Naive thymus-derived CD4-positive, alpha-beta T cell (primary cell): ENCODE measurements at places on chromosomes 11 and 22.

DNA sequence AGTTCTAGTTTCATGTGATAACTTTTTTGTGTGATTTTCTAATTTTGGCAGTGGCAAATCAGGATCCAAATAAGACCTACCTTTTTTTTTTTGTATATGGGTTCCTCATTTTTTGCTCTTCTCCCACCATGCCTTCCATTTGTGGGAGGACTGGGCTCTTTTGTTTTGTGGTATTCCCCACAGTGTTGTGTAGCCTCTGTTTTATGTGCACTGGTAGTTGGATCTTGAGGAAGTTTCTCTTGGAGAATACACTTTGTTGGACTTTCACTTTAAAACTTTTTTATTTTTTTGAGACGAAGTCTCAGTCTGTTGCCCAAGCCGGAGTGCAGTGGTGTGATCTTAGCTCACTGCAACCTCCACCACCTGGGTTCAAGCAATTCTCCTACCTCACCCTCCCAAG, 39.7 kb downstream of the PPP6R3 start:
- DNase-seq: no peak

DNA sequence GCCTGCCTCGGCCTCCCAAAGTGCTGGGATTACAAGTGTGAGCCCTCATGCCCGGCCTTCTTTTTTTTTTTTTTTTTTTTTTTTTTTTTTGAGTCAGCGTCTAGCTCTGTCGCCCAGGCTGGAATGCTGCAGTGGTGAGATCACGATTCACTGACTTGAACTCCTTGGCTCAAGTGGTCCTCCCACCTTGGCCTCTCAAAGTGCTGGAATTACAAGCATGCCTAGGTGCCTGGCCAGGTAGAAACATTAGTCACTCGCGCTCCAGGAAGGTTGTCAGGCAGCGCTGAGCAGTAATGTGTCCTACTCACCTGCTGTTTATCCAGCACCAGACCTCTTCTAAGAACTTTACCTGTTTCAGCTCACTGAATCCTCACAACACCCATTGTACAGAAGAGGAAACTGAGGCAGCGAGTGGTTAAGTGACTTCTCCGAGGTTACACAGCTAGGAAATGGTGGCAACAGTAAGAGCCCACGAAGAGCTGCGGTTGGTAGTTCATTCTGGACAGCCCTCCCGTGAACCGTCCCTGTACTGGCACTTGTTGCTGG, 496 bp upstream of the CST6 start:
- DNase-seq: no peak

- DNase-seq: no peak
Observed at GRCh38 chr22:30386608-30386959, 627 bp downstream of the RNF215 start.

GRCh38 chr11:95788921-95789505, 569 bp downstream of the FAM76B start:
- DNase-seq: no peak

GRCh38 chr11:3143136-3143880, 21.8 kb downstream of the OSBPL5 start:
- no peak for DNase-seq

GRCh38 chr11:12217879-12218278, 107.5 kb downstream of the MICAL2 start:
- DNase-seq: no peak

GRCh38 chr11:85040166-85040565, 587.0 kb downstream of the DLG2 start:
- no peak for DNase-seq

DNA sequence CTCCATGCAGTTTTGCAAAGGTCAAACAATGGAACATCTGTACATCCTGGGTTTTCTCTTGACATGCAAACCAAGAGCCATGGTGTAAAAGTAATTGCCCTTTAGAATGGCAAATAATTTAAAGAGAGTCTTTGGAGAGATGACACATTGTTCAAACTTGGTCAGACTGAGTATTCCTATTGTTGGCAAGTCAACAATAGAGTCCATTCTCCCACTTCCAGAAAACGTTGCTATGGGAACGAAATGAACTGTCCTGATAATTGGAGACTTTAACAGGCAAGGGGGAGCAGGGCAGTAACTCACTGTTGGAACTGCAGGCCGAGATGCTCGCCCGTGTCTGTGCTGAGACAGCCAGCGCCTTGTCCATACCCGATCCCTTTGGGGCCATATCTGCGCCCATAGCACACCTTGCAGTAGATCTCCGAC, 13.9 kb downstream of the CSRP3 start:
- DNase-seq: no peak

GRCh38 chr11:66334605-66335442, 1.4 kb downstream of the RIN1 start:
- DNase-seq: no peak

DNA sequence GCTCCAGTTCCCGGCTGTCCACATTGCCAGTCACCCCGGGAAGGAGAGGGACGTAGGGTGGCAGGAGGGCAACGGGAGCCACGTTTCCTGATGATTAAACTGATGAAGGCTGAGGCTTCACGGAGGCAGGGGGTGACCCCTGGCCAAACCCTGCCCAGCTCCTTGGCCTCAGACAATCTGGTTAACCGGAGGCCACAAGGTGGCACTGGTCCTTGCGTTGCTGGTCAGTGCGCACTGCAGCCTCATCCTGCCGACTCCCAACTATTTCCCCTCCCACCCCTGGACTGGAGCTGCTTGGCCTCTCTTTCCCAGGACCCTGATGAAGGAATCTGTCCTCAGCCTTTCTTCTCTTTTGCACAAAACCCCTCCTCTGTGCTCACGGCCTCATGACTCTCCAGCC, 75.3 kb downstream of the PDE2A start:
- DNase-seq: no peak

DNA sequence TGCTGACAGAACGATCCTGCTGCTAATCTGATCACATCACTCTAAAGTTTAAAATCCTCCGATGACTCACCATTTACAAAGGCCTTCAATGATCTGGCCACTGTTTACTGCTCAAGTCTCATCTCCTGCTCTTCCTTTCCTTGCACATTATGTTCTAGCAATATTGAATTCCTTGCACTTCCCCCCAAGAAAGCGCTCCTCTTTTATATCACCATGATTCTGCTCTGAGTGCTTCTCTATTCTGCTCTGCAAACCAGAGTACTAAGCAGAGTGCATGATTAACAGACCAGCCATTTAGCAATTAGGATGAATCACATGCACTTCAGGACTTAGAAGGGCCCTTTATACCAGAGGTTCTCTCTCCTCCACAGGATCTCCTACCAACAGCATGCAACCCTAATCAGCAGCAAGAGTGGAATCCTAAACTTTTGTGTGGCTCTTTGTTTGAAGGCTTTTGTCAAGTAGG, 1122.8 kb upstream of the CCDC90B start:
- DNase-seq: no peak

DNA sequence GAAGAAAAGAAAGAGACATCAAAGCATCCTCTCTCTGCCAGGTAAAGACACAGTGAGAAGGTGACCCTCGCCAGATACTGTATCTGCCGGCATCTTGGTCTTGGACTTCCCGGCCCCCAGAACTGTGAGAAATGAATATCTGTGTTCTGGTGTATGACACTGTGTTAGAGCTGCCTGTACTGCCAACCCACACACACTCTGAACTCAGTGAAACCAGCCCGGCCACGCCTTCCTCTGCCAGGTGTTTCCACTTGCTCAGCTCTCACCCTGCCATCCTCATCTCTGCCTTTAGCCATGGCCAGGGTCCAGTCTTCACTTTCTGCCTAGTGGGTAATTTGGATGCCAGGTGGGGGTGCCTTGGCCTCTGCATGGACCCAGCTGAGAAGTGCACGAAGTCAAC, 24.0 kb downstream of the CBX7 start:
- DNase-seq: no peak

DNA sequence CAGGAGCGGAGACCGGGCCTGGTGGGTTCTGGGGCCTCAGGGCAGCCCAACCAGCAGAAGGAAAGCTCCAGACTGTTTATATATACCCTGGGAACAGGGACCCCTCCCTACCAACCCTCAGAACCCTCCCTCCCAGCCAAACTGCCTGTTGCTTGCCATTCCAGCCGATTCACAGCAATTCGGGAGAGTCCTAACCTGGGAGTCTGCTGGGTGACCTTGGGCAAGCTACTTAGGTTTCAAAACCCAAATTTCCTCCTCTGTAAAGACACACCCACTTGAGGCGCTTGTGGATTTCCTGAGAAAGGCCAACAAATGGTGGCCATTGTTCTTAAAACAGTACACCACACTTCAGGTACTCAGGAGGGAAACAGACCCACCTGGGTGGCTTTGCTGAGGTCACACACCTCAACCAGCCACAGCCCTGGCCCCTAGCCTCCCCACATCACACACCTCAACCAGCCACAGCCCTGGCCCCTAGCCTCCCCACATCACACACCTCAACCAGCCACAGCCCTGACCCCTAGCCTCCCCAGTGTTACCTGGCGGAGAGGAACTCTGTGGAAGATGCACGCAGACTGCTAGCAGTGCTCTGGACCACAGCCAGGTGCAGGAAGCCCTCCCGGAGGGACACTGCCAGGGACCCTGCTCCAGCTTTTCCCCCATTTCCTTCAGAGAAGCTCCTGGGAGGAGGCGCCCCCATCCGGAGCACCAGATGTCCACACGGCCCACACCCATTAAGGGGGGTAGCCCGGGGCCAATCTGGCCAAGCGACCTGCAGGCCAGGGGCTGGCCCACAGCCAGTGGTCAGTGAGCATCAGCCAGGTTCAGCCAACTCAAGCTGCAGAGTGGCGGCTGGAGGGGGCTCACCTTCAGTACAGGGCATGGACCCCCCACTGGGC, 6.2 kb downstream of the SHISA8 start:
- no peak for DNase-seq

GRCh38 chr11:126768702-126769101, 231.9 kb downstream of the KIRREL3 start:
- DNase-seq: no peak

DNA sequence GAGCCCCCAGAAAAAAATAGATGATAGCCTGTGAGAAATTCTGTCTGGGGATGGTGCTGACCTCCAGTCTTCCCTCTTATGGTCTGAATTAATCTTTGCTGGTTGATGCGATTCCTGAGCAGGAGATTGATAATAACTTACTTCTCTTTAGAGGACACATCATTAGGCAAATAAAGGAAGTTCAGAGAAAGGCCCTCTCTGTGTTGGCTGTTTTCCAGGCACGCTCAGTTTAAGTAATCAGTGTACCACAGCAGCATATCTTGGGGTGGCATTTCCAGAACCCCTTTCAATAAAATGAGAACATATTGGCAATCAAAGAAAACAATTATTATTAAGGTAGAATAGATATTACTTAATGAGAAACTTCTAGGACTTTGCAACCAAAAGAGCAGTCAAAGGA, 1129.3 kb upstream of the RAG2 start:
- DNase-seq: no peak

DNA sequence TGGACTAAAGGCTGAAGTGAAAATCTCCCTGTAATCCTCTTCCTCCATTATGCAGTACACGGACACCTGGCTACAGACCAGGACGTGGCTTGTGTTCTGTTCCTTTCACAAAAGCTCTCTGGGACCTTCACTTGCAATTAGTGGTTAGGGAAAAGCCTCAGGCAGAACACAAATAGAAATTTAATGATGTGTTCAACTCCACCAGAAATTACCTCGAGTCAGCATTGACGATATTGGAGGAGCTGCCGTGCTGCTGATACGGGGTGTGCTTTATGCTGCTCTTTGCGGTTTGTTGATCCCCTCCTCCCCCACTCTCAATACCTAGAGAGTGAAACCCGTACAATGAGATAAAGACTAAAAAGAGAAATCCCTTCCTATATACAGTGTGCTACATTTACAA, 48.9 kb downstream of the POLD3 start:
- DNase-seq: no peak

GRCh38 chr11:44150401-44150800, 54.9 kb downstream of the EXT2 start:
- no peak for DNase-seq

GRCh38 chr11:70901951-70902521, 350.3 kb downstream of the SHANK2 start:
- no peak for DNase-seq

DNA sequence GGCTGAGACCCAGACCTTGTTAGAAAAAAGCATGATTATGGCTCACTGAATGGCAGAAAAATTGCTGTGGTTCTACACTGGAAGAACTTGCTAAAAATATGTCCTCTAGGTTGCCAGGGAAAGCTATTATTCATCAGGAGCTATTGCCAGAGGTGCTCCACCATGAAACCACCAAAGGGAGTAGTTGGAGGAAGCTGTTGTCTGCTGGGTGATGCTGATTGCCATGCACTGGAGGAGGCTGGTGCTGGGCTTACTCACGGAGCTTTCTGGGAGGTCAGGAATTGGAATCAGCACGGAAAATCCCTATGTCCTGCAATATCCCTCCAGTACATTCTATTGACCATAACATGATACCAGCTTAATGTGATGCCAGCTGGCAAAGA, 199.6 kb upstream of the ZBED5 start:
- DNase-seq: no peak

DNA sequence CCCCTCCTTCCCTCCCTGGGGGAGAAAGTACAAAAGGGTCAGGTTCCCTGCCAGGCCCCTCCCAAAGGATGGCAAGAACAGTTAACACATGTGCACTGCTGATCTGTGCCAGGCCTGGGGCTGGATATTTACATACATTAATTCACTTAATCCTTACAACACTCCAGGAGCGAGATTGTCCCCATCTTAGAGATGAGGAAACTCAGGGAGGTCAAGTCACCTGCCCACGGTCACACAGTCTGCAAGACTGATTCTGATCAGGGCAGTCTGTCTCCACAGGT, 36.5 kb downstream of the NECTIN1 start:
- no peak for DNase-seq

DNA sequence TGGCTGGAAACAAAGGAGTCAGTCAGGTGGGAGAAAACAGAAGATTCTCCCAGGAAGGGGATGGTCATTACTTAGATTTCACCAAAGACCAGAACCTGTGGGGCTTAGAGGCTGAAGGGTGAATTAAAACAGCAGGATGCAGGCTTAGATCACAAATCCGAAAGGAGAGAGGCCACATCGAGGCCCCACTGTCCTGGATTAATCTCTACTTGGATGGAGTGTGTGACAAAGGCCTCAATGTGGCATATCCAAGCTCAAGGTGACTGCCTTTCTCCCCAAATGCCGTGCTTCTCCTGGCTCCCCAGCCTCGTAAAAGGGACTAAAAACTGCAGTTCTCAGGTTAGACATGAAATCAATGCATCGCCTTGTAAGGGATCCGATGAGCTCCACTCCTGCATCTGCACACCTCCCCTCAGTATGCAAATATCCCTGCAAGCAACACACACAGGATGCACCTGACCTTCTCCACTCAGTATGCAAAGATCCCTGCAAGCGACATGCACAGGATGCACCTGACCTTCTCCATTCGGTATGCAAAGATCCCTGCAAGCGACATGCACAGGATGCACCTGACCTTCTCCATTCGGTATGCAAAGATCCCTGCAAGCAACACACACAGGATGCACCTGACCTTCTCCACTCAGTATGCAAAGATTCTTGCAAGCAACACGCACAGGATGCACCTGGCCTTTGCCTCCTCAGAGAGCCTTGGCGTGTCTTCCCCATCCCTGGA, 447.4 kb downstream of the BRD1 start:
- DNase-seq: no peak
